ENCODE measurements at places on chromosomes 11 and 22.

GRCh38 chr11:128695539-128696221 lies 1.8 kb downstream of the FLI1 start:
- no peak for DNase-seq

- no peak for DNase-seq
Measured at GRCh38 chr22:24564376-24565058, 8.7 kb downstream of the SNRPD3 start.

- no peak for DNase-seq
Measured at GRCh38 chr11:128468111-128468510, 119.2 kb downstream of the ETS1 start.

DNA sequence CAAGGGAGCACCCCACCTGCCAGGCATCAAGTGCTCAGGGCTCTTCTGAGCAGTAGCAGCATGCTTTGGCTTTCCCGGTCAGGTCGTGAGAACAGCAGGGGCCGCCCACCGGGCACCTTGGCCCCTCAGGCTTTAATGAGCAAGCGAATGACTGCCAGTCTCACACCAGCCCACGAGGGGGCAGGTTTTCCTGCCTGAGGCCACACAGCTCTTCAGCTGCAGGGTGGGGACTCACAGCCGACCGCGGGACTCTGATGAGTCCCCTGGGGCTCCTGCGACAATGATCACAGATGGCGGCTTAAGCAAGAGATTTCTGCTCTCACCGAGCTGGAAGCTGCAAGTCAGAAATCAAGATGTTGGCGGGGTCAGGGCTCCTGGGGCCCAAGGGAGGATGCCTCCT lies 14.3 kb upstream of the FGF19 start:
- peak; percentile 36 for DNase-seq

DNA sequence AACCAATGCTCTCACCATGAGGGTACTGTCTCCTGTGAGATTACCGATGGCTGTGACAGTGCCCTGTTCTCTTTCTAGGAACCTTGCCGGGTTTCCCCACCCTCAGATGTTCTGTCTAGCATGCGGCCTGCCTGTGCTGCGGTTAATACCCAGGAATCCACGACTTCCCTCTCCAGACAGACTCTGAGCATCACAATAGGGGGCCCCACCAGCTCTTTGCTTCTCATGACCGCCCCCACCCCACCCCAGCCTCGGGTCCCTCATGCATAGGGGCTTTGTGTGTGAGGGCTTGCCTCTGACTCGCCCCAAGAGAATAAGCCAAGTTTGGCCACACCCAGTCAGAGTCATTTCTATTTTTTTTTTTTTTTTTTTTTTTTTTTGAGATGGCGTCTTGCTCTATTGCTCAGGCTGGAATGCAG lies 10.3 kb downstream of the PARVG start:
- DNase-seq: no peak

DNA sequence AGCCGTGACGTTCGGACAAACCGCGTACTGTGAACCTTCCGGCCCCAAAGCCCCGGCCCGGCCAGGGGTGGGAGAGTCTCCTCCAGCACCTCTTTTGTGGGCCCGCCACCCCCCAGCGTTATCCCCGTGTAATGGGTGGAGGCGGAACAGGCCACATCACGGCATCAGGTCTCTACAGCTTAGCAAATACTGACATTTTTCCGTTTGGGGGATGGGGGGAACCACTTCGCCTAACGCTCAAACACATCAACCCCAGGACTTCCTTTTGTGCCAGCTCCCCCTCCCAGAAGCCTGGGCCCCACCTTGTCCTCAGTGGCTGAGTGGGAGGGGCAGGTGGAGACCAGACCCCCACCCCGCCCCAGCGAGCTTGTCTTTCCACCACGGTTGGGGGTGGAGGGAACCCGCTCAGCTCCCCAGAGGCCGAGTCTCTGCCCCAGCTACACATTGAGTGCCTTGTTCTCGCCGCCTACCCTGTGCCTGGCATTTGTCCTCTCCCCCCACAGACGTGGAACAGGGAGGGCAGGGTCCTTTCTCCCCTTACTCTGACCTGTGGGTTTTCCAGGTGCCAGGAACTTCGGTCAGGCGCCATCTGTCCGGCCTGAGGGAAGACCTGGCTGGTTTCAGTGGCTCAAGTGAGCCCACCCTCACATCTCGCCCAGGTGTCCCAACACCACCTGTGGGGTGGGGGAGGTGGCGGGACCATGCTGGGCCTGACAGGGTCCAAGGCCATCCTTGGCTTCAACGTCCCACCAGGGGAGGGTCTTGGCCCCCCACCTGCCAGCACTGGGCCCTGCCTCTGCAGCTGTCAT lies 29.6 kb downstream of the SBF1 start:
- DNase-seq: no peak

- DNase-seq: no peak
Measured at GRCh38 chr11:68661697-68662603, 22.4 kb upstream of the GAL start.

DNA sequence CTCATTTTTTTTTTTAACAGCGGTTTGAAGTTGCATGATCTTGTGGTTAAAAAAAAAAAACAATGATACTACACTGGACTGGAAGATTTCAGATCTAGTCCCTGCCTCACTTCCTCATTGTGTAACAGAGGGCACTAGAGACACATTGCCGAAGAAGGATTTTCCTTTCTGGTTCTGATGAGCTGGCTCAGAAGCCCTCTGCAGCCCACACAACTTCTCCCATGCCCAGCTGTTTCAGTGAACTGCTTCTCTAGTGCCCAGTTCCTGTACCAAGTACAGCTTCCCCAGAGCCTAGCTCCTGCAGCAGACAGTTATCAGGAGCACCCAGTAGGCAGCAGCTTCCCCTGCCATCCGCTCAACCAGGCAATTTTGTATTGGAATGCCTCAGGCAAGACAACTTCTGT lies 29.5 kb upstream of the ANO5 start:
- DNase-seq: no peak

DNA sequence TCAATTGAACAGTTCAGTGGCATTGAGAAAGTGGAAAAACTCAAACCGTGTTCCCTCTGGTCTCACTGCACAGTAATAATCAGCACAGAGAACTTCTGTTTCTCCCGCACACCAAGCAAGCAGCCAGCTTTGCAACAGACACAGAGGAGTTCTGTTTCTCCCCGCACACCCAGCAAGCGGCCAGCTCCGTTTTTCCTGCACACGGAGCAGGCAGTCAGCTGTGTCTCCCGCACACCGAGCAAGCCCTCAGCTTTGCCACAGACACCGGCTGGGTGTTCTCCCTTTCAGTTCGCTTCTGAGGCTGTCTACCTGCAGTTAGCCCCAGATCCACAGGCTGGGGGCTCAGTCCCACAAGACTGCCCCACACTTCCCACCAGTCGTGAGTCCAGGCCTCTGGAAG lies 9.9 kb upstream of the TALDO1 start:
- DNase-seq: no peak

GRCh38 chr22:46021577-46021976 lies 44.6 kb upstream of the WNT7B start:
- no peak for DNase-seq

DNA sequence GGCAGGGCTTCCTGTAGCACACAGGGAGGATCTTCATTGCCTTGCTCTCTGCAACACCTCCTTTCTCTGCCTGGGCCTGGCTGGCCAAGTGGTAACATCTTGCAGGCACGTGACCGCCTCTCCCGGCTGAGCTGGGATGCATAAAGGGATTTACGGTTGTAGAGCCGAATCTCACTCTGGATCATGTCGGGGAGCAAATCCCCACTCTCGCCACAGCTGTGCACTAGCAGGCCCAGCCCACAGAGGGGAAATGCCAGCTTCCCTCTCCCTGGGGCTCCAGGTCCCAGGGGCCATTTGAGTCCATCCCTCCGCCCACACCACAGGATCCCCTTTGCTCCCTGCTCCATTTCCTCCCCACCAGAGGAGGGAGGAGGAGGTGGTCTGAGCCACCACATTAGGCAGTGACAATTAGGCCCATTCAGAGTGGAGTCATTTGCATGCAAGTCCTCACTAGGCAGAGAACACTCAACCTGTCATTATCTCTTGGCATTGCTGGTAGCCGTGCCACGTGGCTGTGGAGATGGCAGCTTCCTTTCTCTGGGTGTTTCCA lies 196.7 kb downstream of the DSCAML1 start:
- DNase-seq: no peak

GRCh38 chr11:2828585-2829330 lies 56.8 kb downstream of the CDKN1C start:
- DNase-seq: no peak

DNA sequence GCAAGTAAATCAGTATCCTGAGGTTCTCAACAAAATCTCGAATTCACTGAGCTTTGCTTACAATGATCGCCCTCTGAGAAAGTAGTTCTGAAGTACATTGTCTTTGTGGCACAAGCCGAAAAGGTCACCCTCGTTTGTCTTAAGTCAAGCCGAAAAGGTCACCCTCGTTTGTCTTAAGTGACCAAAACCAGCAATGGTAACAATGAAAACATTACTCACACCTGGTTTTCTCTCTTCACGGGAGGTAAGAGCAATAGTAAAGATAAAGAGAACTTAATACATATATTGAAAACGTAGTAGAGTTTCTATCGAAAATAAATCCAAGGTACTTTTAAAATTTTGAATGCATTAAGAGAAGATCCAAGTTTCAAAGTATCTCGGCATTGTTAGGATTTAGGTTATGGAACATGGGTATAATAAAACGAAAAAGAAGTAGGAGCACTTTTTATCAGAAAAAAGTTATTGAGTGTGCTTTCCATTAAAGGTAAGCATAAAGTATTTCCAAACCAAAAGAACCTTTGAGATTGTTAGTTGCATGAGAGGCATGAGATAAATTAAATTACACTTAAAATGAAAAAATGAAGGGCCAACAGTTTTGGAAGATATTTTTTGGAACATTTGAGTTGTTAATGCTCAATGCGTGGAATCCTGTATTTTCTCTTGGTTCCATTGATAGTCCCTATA lies 1.2 kb downstream of the BARX2 start:
- no peak for DNase-seq

GRCh38 chr11:16925561-16926065 lies 88.6 kb downstream of the PLEKHA7 start:
- DNase-seq: no peak

DNA sequence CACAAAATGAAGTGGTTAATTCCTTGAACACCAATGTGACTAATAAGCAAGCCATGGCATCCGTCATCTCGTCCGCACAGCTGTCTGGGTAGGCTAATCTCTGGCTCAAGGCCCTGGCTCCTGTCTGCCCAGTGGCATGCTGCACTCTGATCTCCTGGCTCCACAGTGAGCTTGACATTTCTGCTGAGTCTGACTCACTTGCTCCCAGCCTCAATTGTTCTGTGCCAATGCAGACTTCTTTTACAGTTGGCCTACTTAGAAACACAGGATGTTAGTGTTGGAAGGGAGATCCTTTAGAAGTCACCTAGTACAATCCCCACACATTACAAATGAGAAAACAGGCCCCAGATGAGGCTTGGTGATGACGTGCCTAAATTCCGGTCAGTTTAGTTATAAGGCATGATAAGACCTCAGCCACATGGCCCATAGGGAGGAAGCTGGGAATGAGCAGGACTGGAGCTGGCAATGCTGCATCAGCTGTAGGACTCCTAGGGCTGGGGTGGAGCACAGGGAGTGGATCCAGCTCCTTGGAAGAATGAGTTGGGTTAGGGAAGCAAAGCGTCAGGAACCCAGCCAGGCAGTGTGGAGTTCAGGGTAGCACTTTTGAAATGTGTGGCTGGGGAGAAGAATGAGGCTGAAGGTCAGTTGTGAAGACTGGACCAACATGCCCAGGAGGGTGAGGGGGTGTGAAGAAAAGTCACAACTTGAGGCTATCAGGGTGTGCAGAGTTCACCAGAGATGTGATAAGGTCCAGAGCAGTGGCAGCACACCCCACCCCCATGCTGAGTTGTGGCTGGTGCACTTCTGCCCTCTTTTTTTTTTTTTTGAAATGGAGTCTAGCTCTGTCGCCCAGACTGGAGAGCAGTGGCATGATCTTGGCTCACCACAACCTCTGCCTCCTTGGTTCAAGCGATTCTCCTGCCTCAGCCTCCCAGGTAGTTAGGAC lies 70.2 kb upstream of the EED start:
- peak; percentile 80 for DNase-seq

DNA sequence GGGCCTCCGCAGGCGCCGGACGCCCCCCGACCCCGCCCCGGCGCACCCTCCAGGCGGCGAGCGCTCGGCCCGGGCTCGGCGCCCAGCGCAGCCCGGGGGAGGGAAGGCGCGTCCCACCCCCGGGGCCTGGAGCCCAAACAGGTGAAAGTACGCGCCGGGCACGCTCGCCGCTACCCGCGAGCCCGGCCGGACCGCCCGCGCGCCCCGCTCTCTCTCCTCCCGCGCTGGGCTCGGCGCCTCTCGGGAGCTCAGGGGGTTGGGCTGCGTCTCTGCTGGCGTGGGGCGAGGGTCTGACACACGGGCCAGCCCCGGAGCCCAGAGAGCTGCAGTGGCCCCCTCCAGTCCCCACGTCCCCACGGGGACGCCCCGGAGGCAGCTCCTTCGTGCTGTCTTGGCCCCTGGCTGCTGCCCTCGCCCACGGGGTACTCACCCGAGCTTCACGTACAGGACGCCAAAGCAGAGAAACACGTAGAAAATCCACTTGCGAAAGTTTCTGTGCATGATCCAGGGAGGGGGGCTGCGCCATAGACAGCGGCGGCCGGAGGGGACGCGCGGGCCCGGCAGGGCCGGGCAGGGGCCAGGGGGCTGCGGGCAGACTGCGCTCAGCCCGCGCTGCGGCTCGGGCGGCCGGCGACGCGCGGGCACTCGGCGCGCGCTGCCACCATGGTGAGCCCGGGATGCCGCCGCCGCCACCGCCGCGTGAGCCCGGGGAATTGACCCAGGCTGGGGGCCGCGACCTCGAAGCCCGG lies 534 bp downstream of the WNT7B start:
- no peak for DNase-seq

- no peak for DNase-seq
Measured at GRCh38 chr11:134459246-134460061, 47.4 kb upstream of the B3GAT1 start.

GRCh38 chr22:27129266-27129665 lies 471.9 kb downstream of the MIAT start:
- no peak for DNase-seq

GRCh38 chr22:46766611-46767010 lies 4.2 kb downstream of the TBC1D22A start:
- DNase-seq: no peak

- DNase-seq: no peak
Measured at GRCh38 chr11:45773786-45774655, 30.9 kb upstream of the SLC35C1 start.

GRCh38 chr11:133520707-133521106 lies 11.6 kb downstream of the OPCML start:
- DNase-seq: peak; percentile 20
